ENCODE measurements at places on chromosomes 12 and 14.

DNA sequence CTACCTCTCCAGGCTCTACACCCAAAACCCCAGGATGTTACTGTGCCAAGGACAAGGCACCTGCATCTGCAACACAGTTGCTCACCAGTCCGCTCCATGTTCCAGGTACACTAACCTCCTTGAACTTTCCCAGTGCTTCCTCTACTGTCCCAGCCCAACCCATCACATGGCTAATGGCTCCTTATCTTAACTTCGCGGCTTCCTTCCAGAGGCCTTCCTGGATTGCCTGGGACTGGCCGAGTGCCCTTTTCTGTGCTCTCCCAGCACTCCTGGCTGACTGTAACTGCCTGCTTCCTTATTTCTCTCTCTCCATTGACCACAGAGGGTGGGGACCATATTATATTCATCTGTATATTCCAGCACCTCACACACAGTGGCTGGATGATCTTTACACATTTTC, 20.9 kb downstream of the POMT2 start:
- DNase-seq = no peak

DNA sequence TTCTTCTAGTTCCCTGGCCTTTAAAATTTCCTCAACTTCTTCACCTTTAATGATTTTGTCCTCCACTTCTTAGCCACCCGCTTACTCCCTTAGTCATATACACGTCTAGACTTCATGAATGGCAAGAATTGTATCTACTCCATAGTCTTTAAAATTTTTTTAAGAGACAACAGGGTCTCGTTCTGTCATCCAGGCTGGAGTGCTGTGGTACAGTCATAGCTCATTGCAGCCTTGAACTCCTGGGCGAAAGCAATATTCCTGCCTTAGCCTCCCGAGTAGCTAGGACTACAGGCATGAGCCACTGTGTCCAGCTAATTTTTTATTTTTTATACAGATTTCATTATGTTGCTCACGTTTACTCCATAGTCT, 47.9 kb downstream of the BBS10 start:
- DNase-seq = peak; percentile 24

DNA sequence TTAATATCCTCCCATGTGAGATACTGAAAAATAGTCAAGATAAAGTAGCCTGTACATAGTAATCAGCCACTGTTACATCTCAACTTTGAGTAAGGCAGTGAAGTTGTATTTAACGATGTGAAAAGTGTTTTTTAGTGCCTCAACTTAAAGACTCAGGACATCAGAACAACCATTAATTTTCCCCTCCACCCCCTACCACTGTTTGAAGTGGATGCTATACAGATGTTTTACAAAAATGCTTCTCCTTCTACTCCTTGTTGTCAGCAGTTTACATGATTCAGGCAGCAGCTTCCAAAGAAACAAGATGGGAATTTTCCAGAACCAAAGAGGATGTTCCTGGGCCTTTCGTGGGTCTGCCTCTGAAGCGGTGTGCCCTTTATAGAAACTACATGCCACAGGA, 143.6 kb downstream of the RPAP3 start:
- DNase-seq = no peak

- peak; percentile 71 for DNase-seq
Observed at GRCh38 chr14:73457041-73457923, 1.1 kb downstream of the NUMB start.

DNA sequence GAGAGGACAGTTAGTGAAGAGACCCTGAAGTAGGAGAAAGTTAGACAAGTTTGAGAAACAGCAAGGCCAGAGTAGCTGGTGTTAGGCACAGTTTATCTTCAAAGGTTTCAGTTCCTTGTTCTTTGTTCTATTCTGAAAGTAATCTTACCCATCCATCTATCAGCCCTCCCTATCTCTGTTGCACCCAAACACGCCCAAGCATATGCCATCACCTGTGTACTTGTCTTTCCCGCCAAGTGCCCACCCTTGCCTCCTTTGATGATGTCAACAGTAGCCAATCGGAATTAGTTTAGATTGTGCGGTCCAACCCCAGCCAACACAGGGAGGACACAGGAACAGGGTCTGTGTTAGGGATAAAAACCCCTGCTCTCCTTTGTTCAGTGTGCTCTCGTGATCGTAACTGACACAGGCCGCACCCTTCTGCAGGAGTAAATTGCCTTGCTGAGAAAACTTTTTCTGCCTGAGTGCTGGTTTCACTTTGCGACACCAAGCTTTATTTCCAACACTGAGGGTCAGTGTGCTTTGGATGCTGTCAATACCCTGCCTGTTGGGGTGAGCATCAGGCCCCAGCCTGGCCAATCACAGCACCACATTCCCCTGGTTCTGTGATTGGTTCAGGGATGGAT, 4.7 kb upstream of the TMEM229B start:
- DNase-seq = no peak

DNA sequence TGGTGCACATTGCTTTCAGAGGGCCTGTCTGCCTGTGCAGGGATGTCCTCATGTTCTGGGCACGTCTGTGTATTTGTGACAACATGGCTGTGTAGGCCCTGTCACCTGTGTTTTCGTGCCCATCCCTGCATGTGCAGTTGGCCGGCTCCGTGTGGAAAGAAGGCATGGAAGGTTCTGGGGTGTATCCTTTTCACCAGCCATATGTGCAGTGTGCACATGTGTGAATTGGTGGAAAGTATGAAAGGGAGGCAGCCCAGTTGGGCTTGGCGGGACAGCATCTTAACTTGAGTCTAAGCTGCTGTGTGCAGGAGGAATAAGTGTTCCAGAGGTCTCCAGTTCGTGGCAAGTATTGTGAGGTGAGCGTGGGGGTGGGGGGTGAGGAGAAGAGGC, 669 bp downstream of the TSPAN11 start:
- no peak for DNase-seq

- no peak for DNase-seq
Observed at GRCh38 chr12:38124247-38125012, 192.1 kb upstream of the ALG10B start.

GRCh38 chr14:87794561-87794960, 198.4 kb downstream of the GALC start:
- DNase-seq = no peak

DNA sequence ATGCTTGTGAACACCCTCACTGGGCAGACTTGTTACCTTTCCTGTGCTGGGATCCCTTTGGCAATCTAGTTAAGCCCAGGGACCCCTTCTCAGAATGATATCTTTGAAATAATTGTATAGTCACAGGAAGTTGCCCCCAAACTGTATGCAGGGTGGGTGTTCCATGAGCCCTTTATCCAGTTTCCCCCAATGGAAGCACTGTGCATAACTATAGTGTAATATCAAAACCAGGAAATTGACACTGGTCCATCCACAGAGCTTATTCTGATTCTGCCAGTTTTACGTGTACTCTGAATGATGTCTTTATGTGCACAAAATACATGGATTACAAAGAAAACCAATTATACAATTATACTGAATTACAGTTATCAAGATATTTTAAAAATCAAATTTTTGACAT, 24.2 kb downstream of the NGB start:
- DNase-seq = no peak

GRCh38 chr12:66072566-66072965, 58.0 kb downstream of the LLPH start:
- no peak for DNase-seq

- DNase-seq = no peak
Observed at GRCh38 chr12:130058926-130059472, 103.3 kb upstream of the FZD10 start.

DNA sequence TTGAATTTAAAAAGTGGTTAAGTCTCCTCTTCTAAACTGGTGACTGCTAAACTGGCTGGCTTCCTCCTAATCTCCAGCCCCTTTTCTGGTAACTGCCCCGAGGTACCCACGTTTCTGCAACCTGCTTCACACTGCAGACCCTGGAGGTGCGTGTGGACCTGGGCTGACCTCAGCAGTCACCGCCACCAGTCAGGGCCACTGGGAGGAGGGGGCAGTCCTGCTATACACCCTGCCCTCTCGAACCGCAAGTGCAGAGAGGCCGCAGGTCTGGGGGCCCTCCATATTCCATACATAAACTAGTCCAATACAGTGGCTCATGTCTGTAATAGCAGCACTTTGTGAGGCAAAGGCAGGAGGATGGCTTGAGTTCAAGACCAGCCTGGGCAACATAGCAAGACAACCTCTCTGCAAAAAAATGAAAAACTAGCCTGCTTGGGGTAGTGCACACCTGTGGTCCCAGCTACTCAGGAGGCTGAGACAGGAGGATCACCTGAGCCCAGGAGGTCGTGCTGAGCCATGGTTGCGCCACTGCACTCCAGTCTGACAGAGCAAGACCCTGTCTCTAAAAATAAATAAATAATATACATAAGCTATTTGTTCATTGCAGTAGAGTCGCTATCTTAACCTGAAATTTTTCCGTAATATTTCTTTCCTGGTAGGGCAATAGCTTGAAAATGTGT, 25.6 kb downstream of the VPS37B start:
- DNase-seq = no peak

- DNase-seq = peak; percentile 58
Observed at GRCh38 chr12:2288001-2288400, 235.2 kb downstream of the CACNA1C start.

GRCh38 chr14:32469388-32470160, 140.5 kb downstream of the AKAP6 start:
- DNase-seq = peak; percentile 65

DNA sequence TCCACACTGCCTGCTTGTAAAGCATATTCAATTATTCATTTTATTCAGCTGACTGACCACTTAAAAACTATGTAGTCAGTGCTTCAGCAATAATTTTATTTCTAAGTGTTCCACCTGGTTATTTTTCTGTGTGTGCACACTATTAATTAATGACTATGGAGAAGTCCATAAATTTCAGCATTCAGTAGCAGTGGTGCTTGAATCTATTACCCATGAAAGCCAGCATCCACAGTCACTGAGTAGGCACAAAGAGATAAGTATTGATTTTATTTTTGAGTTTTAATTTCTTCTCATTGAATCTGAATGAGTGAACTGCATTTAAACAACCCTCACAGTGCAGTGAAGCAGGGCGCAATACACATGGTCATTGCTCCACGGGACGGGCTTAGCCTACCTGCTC, 643.1 kb downstream of the GALC start:
- DNase-seq = no peak

DNA sequence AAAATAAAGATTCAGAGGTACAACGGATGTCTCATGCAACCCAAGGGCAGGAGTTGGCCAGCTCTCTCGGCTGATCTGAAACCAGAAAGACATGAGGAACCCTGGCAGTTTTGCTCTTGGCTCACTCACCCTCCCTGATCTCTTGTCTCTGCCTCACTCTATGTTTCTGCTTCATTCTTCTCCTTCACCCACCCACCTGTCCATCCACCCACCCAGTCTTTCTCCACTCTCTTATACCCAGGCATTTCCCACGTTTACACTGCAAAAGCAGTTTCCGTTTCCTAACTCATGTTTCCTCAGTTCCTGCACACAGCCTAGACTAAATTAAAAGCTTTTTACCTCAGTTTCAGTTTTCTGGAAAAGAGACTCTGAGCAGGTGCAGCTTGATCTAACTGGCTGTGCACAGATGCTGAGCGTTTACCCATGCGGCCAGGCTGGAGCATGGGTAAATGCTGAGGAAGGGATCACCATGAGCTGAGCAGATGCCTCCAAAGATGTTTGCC, 157.6 kb downstream of the PRKCH start:
- DNase-seq = no peak

DNA sequence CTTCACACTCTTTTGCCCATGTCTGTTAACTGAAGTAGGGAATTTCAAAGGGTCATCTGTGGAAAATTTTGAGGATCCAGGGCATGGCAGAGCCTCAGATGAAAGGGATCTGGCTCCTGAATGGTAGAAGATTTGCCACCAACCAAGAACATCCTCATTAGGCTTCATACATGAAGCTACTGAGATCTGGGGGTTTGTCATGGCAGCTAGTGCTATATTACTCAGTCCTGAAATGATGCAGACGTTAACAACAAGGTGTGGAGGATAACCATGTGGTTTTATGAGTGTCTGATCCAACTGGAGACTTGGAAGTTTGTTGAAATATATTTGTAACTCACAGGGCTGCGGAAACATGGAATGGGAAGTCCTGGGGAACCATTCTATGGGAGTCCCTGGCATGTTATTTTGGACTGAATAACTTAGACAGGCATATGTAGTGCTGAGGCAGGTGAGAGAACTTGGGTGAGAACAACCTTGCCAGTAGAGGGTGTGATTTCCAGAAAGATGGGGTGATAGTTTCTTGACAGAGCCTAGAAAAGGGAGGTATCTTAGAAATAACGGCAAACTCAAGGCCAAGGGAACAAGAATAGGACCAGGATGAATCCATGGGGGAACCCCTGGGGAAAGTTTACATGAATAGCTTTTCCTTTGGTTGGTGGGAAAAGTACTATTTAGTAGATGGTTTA, 42.0 kb upstream of the C12orf75 start:
- DNase-seq = no peak

- DNase-seq = no peak
Observed at GRCh38 chr12:44716711-44717110, 159.4 kb downstream of the NELL2 start.

DNA sequence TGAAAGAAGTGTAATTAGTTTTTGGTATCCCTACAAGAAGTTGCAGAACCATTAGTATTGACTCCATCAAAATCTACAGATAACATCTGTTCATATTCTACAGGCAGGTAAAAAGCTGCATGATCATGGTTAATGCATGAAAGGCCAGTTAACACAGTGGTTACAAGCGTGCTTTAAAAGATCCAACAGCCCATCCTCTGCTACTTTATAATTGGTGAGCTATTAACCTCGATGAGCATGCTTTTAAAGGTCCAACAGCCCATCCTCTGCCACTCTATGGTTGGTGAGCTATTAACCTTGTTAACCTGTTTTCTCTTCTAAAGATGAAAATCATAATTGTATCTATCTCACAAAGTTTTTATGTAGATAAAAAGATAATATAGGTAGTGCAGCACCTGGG, 289.3 kb downstream of the DUSP6 start:
- no peak for DNase-seq

GRCh38 chr14:68328509-68328908, 464.4 kb downstream of the ZFP36L1 start:
- no peak for DNase-seq

DNA sequence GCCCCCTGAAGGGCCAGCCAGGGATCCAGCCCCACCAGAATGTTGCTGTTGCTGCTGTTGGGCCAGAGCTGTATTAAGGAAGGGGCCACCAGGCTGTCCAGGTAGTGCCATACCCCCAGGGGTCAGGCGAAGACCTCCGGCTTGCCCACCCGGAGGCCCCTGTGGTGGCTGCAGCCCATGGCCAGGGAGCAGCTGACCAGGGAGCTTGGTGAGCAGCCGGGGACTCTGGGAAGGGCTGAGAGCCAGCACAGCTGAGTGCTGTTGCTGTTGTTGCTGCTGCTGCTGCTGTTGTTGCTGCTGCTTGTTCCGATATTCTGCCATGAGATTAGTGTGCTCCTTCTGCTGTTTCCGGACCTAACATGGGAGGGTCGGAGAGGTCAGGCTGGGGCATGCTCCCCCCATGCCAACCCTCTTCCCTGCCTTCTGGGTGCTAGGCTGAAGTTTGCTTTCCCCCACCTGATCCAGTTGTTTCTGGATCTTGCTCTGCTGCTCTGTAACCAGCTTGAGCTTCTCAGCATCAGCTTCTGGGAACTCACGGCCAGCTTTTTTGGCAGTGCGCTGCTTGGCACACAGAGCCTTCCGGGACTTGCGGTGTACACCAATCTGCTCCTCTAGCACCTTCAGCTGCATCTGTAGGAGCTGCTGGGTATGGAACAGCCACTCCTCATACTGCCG, 15.2 kb upstream of the PRKAG1 start:
- DNase-seq = no peak
